Hepatocyte (in vitro differentiated cells): ENCODE measurements at places on chromosomes 5 and 9.

GRCh38 chr5:35145012-35145411, 85.3 kb downstream of the PRLR start:
- DNase-seq, result no peak

- DNase-seq, result no peak
Measured at GRCh38 chr5:167730121-167730520, 561.3 kb upstream of the WWC1 start.

- DNase-seq, result peak; percentile 45
Measured at GRCh38 chr5:78647351-78647818, 1.2 kb downstream of the LHFPL2 start.

DNA sequence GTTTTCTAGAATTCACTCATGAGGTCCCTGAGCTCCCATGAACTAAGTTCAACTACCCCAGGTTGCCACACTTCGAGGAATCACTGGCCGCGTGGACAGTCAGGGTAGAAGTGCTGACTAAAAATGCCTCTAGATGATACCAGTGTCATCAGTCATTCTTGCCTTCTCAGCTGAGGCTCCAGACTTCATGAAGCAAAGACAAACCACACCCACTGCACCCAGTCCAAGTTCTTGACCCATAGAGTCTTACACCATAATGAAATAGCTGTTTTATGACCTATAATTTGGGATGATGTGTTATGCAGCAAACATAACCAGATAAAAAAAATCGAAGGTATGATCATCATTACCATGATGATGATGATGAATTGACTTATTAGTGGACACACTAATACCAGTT, 632.9 kb upstream of the TLE4 start:
- DNase-seq, result no peak

- DNase-seq, result no peak
Measured at GRCh38 chr9:99300603-99301002, 78.5 kb downstream of the SEC61B start.

- no peak for DNase-seq
Measured at GRCh38 chr5:109868737-109869136, 179.0 kb downstream of the MAN2A1 start.

- DNase-seq, result peak; percentile 60
Measured at GRCh38 chr5:115419846-115420585, 123.6 kb upstream of the CCDC112 start.

DNA sequence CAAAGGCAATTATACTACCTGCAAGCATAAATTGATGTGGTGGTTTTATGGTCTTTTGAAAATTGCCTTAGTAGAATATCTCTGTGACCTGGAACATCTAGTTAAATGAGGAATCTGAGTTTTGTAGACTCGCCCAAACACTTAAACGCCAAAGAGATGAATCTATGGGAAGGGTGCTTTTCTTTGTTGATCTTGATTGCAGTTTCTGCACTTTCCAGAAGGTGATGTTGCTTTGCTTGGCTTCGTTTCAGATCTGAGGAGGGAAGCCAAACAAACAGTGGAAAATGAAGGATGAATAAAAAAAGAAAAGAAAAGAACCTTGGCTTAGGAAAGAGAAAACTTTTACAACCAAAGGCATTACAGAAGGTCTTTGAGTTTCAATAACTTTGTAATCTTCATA, 1021.2 kb downstream of the NR2F1-AS1 start:
- no peak for DNase-seq

- no peak for DNase-seq
Measured at GRCh38 chr5:133970325-133970909, 2.0 kb upstream of the C5orf15 start.

DNA sequence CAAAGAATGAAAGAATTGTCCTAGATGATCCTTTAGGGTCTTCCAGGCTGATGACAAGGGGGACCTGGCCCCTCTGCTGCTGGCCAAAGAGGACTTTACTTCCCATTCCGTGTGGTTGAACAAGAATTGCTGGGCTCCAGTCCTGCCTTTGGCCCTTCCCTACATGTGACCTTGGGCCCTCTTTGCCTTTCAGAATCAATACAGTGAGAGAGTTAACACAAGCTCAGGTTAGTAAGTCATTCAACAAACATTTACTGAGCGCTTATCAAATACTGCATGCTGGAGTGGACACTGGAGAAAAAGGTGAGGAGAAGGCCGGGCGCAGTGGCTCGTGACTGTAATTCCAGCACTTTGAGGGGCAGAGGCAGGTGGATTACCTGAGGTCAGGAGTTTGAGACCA, 113.1 kb downstream of the C9orf50 start:
- no peak for DNase-seq

DNA sequence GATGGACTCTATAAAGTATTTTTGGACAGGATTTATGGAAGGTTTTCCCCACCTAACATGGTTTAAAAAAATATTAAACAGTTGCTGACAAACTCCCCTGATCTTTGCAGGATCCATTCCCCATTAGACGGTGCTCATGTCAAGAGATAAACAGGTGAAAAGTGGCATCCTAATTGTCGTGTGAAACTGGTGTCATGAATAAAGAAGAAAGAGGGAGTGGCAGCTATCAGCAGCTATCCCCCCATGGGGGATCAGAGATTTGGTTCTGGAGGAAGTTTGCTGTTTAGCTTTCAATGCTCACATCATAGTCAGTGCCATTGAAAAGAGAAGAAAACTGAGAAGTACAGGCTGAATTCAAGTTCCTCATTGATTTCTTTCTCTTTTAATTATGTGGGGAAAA, 329.3 kb upstream of the BRINP1 start:
- no peak for DNase-seq

- no peak for DNase-seq
Measured at GRCh38 chr9:130882696-130883225, 13.9 kb downstream of the QRFP start.
